ENCODE measurements at places on chromosomes 3 and 15.
A peak's percentile ranks its signal among the peaks of the same experiment; 100 is the strongest.

DNA sequence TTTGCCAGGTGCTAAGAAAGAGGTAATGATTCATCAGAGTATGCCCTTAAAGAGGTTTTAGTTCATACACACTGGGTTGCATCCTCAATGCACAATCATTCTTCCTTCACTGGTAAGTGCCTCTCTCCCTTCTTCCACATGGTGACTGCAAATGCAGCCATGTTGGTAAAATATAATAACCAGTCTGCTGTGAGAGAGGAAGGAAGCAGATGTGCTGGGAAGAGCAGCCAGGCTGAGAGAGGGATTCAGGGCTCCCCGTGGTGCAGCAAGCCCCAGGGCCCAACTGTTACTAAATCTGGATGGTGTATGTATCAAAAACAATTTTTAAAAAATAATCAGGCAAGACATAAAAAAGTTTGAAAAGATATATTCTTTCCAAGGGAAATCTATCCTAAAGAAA lies 498.1 kb downstream of the MAGI1 start:
- peak; percentile 59 for DNase-seq

GRCh38 chr15:99961011-99961441 lies 227.8 kb upstream of the LYSMD4 start:
- no peak for DNase-seq

DNA sequence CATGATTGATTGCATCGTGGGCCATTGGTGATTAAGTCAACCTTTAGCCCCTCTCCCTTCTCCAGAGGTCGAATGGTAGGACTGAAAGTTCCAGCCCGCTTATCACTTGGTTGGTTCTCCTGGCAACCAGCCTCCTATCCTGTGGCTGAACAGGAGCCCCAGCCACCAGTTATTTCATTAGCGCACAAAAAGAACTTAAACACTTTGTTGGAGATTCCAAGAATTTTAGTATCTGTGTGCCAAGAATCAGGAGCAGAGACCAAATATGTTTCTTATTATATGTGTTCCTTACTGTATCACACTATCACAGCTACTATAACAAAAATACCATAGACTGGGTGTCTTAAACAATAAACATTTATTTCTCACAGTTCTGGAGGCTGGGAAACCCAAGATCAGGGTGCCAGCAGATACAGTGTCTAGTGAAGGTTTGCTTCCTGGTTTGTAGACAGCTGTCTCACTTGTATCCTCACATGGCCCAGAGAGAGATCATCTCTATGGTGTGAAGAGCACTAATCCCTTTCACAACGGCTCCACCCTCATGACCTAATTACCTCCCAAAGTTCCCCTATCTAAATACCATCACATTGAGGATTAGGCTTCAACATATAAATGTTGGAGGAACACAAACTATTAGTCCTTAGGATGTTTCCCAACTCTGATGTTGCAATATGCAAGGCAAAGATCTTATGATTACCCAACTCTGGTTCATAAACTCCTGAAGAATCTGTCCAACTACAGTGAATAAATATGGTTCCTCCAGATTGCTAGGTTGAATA lies 30.5 kb upstream of the APH1B start:
- DNase-seq, result no peak

- DNase-seq, result no peak
These were observed 57.3 kb upstream of the MYRIP start for GRCh38 chr3:39752019-39752637.

DNA sequence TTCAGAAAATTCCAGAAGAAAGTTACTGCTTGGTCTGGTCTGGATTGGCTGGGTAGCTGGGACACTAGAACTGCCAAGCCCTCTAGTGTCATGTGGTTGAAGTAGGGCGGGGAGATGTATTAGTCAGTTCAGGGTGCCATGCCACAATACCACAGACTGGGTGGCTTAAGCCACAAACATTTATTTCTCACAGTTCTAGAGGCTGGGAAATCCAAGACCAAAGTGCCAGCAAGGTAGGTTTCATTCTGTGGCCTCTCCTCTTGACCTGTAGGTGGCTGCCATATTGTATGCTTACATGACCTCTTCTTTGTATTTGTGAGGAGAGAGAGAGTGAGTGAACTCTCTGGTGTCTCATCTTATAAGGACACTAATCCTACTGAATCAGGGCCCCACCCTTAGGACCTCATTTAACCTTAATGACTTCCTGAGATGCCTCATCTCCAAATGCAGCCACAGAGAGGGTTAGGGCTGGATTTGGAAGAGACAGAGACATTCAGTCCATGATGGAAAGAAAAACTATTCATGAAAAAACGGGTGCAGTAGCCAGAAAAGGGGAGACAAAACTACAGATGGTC lies 18.1 kb upstream of the ZSCAN2 start:
- DNase-seq, result no peak

DNA sequence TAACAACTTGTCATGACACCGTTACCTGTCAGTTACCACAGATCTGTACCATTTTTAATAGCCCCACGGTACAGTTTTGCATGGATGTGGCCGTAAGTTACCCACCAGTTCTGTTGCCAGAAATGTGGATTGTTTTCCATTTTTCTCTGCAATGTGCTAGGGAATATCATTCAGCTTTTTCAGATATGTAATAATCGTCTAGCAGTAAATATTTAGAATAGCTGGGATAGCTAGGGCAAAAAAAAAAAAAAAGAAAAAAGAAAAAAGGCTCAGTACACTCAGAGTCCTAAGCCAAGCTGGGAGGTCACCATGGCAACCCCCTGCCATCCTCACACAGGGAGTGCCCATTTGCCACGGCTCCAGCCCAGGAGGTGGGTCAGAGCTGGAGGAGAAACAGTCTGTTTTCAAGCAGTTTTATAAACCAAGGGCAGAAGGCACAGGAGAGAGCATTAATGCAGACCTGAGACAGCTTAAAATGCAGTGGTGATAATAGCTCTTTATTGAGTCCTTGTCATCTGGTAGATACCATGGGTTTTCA lies 25.2 kb downstream of the PAQR5 start:
- DNase-seq, result peak; percentile 62
